ENCODE measurements at places on chromosomes 5 and 9.

DNA sequence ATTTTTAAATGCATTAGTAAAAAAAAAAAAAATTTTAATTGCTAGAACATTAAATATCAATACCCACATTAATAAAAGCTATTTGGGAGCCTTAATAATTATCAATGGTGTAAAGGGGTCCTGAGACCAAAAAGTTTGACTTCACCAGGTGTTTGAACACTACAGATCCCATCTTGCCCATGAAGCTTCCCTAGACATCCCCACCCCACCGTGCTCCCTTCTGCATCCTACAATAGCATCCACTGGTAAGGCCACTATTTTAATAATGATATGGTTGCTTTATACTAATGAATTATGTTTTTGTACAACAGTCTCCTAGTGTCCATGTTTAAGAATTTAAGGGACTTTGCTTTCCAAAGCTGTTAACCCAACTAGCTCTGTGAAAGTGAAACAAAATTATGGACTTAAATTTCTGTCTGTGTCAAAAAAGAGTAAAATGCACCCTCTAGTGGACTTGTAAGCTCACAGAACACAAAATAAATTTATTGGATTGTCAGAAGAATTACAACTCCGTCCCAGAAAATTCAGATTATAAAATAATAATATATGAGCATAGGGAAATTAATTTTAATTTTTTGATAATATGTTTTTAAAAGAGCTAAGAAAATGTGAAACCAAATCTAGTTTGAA lies 76.0 kb downstream of the ARL15 start:
- no peak for DNase-seq

DNA sequence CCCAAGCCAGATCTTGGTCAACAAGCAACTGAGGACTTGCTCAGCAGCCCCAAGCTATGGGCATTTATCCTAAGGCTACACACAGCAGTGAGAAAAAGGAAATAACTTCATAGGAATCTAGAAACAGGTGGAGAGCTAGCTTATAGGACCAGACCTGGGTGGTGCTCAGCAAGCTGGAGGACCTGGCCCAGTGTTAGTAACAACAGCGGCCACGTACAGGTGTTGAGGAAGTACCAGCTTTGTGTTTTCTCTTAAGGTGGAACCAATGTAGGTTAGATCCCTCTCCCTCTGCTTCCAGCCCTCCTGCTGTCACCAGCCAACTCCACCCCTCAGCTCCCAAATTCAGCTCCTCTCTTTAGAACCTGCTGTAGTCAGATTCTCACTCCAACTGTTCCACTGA lies 43.4 kb downstream of the IRF1 start:
- no peak for DNase-seq

DNA sequence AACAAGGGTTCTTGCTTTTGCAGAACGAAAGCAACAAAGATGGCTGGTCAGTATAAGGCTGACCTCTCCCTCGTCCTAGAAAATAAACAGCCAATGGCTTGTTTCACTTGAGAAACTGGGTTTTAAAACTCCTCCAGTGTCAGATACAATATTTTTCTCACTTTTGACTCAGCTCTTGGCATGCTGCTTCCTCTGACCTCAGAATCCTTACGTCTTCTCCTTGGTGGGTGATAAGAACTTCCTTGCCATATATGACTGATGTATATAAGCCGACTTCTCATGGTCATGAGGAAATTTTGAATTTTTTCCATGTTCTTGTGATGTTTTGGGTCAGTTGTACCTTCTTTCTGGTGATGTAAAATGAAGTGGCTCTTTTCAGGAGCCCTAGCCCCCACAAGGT lies 3.8 kb downstream of the ZNF618 start:
- DNase-seq, result no peak

DNA sequence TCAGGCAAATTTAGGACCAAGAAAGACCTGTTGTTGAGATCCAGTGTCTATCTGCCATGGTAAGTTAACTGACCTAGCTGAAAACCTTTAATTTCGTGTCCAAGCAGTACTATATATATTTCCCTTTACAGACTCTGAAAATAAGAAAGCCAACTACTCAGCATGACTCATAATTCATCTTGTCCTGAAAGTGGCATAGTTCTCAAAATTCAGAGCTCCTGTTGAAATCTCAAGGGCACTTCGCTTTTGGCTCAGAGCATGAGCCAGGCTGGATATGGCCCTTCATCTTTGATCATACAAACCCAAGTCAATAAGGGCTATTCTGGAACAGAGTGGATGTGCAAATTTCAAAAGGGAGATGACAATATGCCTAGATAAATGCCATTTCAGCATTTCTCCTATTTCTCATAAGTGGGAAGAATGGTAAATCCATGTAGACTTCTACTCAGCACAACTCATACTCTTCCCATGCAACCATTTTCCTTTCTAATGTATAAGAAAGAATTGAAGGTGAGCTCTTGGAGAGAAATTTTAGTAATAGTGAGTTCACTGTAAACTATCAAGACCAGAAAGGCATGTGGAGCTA lies 567.9 kb upstream of the DAB2 start:
- no peak for DNase-seq

DNA sequence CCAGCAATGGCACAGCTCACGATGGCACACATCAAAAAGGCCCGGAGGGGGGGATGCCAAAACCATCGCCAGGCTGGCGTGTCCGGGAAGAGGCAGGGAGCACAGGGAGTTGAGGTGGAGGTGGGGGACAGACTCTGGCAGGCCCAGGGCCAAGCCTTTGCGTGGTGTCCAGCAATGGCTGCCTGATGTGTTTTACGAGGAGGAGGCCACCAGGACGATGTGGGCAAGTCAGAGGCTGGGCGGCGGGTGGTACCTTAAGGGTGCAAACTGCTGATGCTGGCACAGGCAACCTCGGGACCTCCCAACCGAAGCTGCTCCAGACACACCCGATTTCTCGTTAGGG lies 4.7 kb downstream of the VAV2 start:
- no peak for DNase-seq

DNA sequence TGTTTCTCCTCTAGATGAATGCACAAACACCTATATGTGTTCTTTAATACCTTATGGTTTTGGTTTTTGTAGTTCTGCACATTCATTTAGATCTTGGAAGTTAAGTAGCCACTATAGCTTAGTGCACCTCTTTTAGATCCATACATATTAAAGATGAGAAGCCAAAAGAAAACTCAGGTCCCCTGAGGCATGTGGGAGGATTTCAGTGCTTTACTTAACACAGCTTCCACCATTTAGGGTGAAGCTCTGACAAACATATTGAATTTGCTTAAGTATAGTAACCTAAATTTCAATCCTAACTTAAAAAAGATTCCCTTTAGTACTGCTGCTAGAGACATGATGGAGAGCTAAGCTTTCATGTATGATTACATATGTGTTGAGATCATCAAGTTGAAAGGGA lies 25.6 kb upstream of the RICTOR start:
- DNase-seq, result no peak

DNA sequence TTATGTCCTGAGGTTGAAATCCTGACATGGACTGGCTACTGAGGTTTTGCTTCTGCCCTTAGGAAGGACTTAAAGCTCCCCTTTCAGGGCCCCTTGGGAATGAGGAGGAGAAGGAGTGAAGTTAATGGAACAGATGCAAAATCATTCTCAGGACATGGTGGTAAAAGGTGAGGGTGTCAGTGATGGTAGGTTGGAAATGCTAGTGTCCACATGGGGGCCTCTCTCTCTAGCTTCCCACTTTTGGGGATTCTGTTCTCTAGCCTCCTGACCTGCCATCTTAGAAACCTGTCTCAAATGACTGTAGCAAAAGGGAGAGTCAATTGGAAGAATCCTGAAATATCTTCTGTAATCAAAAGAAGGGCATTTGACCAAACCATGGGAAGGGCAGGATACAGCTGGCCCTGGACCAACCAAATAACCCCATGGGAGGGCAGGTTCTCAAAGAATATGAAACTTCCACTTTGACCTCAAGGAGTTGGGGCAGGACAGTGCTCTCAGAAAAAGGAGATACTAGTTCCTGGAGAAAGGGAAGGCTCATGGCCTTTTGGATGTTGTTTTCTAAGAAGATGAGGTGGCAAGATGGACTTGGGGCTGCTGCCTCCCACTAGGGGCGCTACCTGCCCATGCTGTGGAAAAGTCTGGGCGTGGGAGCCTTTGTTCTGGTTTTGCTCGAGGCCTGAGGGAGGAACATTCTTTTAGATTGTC lies 21.2 kb upstream of the MLANA start:
- no peak for DNase-seq

DNA sequence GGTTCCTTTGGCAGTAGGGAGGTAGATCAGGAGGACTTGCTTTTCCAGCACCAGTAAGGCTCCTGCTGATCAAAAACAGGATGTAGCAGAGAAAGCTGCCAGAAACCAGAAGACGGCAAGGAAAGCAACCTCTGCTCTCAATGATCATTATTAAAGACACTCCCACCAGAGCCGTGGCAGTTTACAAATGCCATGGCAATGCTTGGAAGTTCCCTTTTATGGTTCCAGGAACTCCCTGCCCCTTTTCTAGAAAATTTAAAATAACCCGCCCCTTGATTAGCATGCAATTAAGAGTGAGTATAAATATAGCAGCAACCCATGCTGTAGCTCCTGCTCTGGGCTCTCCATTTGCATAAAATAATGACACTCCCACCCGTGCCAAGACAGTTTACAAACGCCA lies 16.1 kb downstream of the EQTN start:
- DNase-seq, result no peak

- DNase-seq, result no peak
Measured at GRCh38 chr5:175842506-175842905, 28.9 kb upstream of the CPLX2 start.

- DNase-seq, result no peak
Measured at GRCh38 chr5:132780577-132780976, 3.5 kb upstream of the SEPTIN8 start.

GRCh38 chr5:23332650-23333251 lies 174.7 kb upstream of the PRDM9 start:
- DNase-seq, result no peak

- DNase-seq, result no peak
Measured at GRCh38 chr5:127097278-127097677, 24.0 kb upstream of the C5orf63 start.

GRCh38 chr5:81842795-81843398 lies 92.0 kb upstream of the SSBP2 start:
- no peak for DNase-seq

DNA sequence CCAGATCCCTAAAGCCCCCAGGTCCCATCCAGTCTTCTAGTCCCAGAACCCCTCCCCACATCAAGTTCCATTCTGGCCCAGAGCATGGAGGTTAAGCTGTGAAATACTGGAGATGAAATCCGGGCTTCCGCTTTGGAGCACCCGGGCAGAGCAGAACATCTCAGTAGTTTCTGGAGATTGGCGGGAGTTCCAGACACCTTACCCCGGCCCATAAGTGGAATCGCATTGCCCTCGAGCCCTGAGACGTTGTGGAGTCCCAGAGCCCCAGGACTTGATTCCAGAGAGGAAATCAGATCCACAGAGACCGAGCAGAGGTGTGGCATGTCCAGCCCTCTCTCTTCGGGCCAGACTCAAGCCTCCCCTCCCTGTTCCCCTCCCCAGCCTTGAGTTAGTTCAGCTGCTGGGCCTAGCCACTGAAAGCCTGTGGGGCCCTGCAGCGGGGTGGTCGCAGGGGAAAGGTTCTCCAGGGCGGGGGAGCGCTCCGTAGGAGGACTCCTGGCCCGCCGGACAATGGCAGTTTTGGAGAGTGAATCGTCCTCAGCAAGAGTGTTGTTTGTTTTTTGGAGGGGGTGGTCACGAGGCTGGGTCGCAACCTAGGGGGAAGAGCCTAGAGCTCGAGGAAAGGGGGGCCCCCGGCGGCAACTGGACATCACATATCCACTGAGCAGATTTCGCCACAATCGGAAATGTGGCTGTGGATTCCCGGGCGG lies 1.0 kb upstream of the PAX5 start:
- DNase-seq, result no peak

DNA sequence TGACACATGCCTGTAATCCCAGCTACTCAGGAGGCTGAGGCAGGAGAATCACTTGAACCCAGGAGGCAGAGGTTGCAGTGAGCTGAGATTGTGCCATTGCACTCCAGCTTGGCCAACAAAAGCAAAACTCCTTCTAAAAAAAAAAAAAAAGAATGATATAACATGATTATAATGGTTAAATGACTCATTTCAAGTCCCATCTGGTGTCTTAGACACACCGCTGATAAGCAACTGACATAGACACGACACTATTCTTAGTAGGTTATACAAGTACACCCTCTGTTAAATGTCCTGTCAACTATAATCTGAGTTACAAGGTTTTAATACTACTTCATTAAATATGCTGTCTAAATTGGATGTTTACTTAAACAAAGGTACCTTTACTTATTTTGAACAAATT lies 405.3 kb upstream of the CLINT1 start:
- DNase-seq, result no peak

DNA sequence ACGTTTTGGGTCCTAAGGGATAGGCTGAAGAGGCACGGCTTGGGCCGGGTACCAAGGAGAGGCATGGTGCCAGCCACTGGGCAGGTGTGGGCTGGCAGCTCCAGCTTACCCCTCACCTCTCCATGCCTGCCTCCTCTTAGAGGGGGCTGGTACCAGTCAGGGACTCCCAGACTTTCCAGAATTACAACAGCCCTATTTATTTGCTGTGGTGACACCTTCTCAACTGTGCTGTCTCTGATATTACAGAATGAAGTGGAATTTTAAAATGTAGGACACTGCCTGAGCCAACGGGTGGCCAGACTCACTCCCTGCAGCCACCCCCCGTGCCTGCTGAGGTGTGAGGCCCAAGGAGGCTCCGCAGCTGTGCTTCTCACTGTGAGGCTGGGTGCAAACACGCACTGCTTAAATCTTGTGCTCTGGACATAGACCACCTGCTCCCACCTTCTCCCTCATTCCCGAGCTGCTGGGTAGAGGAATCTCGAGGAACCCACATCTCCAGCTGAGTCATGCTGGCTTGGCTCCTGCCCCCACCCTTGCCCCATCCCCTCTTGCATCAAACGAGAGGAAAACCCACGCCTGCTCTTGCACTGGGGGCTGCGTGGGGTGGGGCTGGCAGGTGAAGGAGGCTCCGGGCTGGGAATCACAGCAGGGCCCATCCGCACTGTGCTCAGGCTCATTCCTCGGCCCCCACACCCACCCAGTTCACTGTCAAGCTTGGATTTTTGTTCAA lies 47.9 kb downstream of the PRRT1B start:
- DNase-seq, result no peak

DNA sequence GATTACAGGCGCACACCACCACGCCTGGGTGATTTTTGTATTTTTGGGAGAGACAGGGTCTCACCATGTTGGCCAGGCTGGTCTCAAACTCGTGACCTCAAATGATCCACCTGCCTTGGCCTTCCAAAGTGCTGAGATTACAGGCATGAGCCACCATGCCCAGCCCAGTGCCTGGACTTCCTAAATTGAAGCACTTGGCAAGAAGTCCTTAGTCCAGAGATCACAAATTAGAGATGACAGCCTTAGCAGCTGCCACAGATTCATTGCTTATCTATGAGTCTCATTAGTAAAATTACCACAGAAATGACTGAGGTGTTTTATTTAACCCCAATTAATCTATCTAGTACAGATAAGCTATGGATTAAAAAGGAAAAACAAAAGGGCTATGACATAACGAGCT lies 19.2 kb downstream of the EFCAB9 start:
- no peak for DNase-seq
